ENCODE measurements at places on chromosomes 2 and 18. TPM values are rescaled to one million over a fixed set of nuclear protein-coding genes. Genes with fewer than 3 reads are reported as not detected.

Gene POMC
- 6.5 TPM for total RNA-seq

Gene CIDEA
- not detected for total RNA-seq

Gene AMMECR1L
- total RNA-seq, result 23.1 TPM

Gene LIPG
- total RNA-seq, result 34.4 TPM

Gene RPRD1A
- 75.2 TPM for total RNA-seq

Gene POLR1A
- total RNA-seq, result 47.9 TPM

Gene ZNF2
- total RNA-seq, result 5.7 TPM

Gene SERPINB11
- not detected for total RNA-seq

- H3K36me3 ChIP-seq, result no peaks in the 10 kb centered on the region
- peaks cover 84% of the 10 kb centered on the region for H3K4me1 ChIP-seq
- peak overlapping the region; percentile 89 for H3K27ac ChIP-seq
- H3K27me3 ChIP-seq, result no peaks in the 10 kb centered on the region
Observed at GRCh38 chr2:55160422-55160821, 71.7 kb downstream of the CLHC1 start.

DNA sequence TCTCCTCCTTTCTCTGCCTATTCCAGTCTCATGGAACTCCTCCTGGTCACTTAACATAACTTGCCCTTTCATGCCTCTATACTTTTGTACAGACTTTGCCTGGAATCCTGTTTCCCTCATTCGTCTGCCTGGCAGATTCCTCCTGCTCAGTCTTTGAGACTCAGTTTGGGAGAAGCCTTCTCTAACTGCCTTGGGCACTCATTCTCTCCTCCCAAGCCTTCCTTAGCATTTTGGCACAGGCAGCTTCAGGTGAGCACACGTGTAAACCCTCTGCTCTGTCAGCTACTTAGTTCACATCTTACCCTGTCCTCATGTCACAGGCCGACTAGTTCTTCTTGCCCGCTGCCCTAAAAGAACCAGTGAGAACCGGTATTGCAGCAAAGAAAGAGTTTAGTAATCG, 6.0 kb upstream of the FAM98A start:
- H3K4me1 ChIP-seq, result no peaks in the 10 kb centered on the region
- DNase-seq, result no peak
- H3K27me3 ChIP-seq, result no peaks in the 10 kb centered on the region
- H3K36me3 ChIP-seq, result no peaks in the 10 kb centered on the region
- H3K4me3 ChIP-seq, result no peak overlapping the region
- no peak overlapping the region for H3K27ac ChIP-seq

GRCh38 chr2:75751824-75752468, 41.2 kb upstream of the GCFC2 start:
- H3K27ac ChIP-seq, result no peak overlapping the region
- DNase-seq, result no peak
- H3K4me1 ChIP-seq, result no peaks in the 10 kb centered on the region

DNA sequence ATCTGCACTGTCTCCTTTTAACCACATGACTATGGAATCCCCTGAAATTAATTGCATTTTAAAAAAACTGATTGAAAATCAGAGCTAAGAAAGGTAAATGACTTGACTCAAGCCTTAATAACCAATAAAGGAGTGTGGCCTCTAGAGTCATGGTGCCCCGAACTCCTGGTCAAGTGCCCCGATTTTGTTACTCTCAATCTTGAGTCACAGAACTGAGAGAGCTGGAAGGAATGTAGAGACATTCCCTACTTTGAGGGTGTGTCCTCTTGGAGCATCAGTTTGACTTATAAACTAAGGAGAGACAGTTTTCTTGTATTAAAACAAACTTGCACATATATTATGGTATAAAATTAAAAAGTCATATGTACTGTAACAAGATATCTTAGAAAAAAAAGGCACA, 2.4 kb downstream of the WDR43 start:
- no peaks in the 10 kb centered on the region for H3K36me3 ChIP-seq
- H3K27ac ChIP-seq, result no peak overlapping the region

- H3K27me3 ChIP-seq, result no peaks in the 10 kb centered on the region
- H3K27ac ChIP-seq, result no peak overlapping the region
- no peaks in the 10 kb centered on the region for H3K4me1 ChIP-seq
- H3K4me3 ChIP-seq, result no peak overlapping the region
Observed at GRCh38 chr2:689877-690510, 12.8 kb upstream of the TMEM18 start.

DNA sequence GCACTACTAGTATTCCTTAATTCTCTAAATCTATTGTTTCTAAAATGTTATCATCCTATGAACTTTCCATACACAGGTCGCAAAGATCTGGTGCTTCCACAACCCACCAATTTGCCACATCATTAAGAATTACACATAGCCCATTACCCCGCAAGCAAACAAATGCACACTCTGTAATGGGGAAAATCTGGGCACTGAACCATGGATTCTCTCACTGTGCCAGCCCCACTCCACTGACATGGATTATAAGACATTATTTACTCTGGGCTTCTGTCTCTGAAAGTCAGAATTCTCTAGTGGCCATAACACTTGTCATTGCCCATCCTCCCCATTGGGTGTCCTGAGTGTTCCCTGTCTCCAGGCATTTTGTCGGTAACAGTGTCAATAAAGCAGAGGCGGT, 537.1 kb downstream of the EPHA4 start:
- no peaks in the 10 kb centered on the region for H3K4me1 ChIP-seq
- H3K27ac ChIP-seq, result no peak overlapping the region
- H3K36me3 ChIP-seq, result no peaks in the 10 kb centered on the region
- no peak for DNase-seq
- H3K27me3 ChIP-seq, result no peaks in the 10 kb centered on the region
- H3K4me3 ChIP-seq, result no peak overlapping the region

DNA sequence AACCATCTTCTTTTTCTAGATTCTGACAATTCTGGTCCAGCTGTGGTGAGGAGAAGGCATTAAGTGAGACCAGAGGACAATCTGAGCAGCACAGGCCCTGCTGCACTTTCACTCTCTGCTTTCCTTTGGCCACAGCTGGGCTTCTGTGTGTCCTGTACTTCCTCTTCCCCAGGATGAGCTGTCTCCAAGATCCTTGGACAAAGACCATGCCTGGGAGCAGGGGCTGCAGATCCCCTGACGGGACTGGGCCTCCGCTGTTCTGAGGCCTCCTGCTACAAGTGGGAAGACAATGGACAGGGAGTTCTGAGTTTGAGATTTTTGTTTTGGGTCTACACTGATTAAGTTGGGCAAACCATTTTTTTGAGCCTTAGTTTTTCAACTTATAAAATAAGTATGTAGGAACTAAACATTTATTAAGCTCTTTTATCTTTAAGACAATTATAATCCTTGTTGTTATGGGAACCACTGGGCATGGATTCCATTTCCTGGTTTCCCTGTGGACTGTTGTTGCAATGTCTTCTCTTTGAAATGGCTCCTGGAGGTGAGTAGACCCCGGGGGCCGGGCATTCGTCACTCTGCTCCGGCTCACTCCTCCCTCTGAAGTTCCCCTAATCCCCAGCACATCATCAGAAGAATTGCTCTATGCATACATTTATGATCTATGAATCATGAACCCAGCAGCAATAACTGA, 266.6 kb downstream of the ACTR3 start:
- H3K27ac ChIP-seq, result no peak overlapping the region
- H3K4me3 ChIP-seq, result no peak overlapping the region
- H3K36me3 ChIP-seq, result no peaks in the 10 kb centered on the region
- H3K4me1 ChIP-seq, result peaks cover 8% of the 10 kb centered on the region

DNA sequence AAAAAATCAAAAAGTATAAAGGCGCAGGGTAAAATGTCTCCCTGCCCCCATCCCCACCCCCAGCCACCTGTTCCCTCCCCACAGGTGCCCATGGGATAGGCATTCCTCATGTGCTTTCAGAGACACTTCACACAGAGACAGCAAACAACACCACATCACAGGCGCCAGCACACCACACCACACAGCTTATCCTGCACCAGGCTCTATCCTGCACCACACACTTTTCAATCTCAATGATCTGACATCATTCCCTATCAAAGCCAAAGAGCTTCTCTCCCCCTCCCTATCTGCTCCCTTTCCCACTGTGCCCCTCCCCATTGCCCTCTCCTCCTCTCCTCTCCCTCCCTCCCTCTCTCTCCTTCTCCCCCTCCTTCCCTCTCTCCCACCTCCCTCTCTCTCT, 15.5 kb downstream of the FAM178B start:
- DNase-seq, result no peak
- H3K27me3 ChIP-seq, result peaks cover 17% of the 10 kb centered on the region
- H3K4me1 ChIP-seq, result peaks cover 3% of the 10 kb centered on the region
- no peak overlapping the region for H3K27ac ChIP-seq

DNA sequence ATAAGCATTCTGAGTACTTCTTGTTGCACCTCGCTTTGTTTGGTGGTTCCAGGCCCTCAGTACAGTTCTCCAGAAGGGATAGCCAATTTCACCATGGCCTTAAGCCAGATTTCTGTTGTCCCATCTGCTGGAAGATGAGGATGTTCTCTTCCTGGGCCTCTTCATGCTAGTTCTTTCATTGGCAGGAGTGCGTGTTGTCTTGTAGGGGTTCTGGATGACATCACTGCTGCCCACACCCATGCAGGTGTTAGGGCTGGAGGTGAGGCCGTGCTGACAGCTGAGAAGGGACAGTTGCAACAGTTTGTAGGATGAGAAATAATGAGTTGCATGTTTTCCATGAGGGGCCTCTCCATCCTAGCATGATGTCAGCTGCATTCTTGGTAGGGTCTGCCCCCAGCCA, 142.9 kb downstream of the LDLRAD4 start:
- H3K4me1 ChIP-seq, result no peaks in the 10 kb centered on the region
- H3K27me3 ChIP-seq, result peaks cover 7% of the 10 kb centered on the region
- no peak overlapping the region for H3K4me3 ChIP-seq
- H3K36me3 ChIP-seq, result no peaks in the 10 kb centered on the region

DNA sequence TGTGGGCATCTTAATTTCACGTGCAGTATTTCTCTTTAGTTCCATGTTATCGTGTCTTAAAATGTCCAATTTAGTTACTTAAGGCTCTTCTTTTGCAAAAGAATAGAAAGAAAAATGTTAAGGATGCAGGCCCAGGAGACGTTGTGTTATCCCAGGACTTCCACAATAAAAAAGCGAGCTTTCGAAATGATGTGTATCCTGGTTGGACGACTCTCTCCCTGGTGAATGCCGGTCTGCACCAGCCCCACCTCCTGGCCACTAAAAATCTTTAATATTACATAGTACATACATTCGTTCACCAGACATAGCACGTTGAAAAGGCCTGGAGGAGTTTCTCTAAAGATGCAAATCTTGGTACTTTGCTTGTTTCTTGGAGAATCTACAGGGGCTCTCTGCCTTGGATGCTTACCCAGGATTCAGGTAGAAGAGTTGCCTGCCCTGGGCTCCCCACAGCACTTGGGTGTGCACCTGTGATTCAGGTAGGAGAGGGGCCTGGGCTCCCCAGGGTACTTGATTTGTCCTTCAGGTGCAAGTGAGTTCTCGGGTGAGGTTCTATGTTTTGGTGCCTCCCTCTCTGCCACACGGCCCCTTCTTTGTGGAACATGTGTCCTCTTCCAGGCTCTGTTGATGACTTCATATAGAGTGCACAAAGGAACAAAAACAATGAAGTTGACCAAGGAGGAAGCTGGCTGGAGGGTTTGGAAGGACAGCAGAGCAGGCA, 26.6 kb downstream of the TWIST2 start:
- no peaks in the 10 kb centered on the region for H3K4me1 ChIP-seq
- H3K36me3 ChIP-seq, result no peaks in the 10 kb centered on the region
- no peak overlapping the region for H3K27ac ChIP-seq
- DNase-seq, result no peak
- no peak overlapping the region for H3K4me3 ChIP-seq
- peaks cover 17% of the 10 kb centered on the region for H3K27me3 ChIP-seq

DNA sequence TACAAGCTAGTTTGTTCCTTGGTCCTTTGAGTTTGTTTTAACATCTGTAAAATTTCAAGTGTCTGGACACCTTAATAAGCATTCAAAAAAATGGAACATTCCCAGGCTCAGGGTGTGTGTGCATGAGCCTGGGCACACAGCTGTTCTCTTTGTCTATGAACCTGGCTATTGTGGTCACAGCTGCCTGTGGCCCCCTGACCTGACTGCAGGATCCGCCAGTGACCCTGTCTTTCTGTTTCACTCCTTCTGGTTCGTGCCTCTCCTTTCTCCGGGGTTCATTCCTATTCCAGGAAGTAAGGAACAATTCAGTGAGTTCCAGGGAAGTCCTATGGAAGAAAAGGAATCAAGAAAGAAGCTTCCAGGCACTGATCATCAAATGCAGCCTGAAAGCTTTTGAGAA, 35.6 kb downstream of the VWA3B start:
- H3K27ac ChIP-seq, result no peak overlapping the region
- H3K27me3 ChIP-seq, result peaks cover 32% of the 10 kb centered on the region
- H3K36me3 ChIP-seq, result no peaks in the 10 kb centered on the region
- no peak for DNase-seq
- H3K4me3 ChIP-seq, result no peak overlapping the region

GRCh38 chr18:3329471-3329870, 67.5 kb downstream of the MYL12B start:
- no peak overlapping the region for H3K4me3 ChIP-seq
- no peak overlapping the region for H3K27ac ChIP-seq
- DNase-seq, result no peak
- no peaks in the 10 kb centered on the region for H3K27me3 ChIP-seq
- peaks cover 3% of the 10 kb centered on the region for H3K4me1 ChIP-seq
- H3K36me3 ChIP-seq, result no peaks in the 10 kb centered on the region

GRCh38 chr2:69298261-69298660, 88.8 kb downstream of the GFPT1 start:
- H3K27ac ChIP-seq, result no peak overlapping the region
- H3K4me3 ChIP-seq, result no peak overlapping the region
- H3K27me3 ChIP-seq, result peaks cover 22% of the 10 kb centered on the region
- H3K4me1 ChIP-seq, result no peaks in the 10 kb centered on the region

GRCh38 chr18:78136986-78137385, 842.6 kb upstream of the SALL3 start:
- no peak for DNase-seq
- H3K4me3 ChIP-seq, result no peak overlapping the region
- H3K27me3 ChIP-seq, result peaks cover 59% of the 10 kb centered on the region
- no peaks in the 10 kb centered on the region for H3K36me3 ChIP-seq
- H3K27ac ChIP-seq, result no peak overlapping the region

DNA sequence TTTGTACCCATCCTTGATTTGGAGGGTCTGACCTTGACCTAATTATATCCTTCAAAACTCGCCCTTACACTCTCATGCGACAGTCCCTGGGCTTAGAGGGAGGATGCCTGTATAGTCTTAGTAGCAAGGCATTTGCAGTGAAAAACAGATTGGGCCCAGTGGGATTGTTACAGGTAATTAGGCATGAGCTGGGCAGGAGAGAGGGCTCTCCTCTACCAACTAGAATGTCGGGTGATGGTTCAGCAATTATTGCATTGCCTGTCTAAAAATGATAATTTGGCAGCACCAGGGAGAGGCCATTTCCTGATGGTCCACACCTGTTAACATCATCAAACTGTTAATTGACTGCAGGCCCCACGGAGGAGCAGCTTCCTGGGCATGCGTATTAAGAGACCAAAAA, 32.4 kb downstream of the COMMD1 start:
- no peak overlapping the region for H3K4me3 ChIP-seq
- DNase-seq, result no peak
- no peaks in the 10 kb centered on the region for H3K27me3 ChIP-seq
- H3K4me1 ChIP-seq, result peaks cover 2% of the 10 kb centered on the region
- no peak overlapping the region for H3K27ac ChIP-seq
- peaks cover 1% of the 10 kb centered on the region for H3K36me3 ChIP-seq

GRCh38 chr2:24806661-24807036, 13.4 kb downstream of the CENPO start:
- H3K4me3 ChIP-seq, result no peak overlapping the region
- peaks cover 45% of the 10 kb centered on the region for H3K36me3 ChIP-seq
- no peak for DNase-seq
- H3K27ac ChIP-seq, result no peak overlapping the region

- H3K4me1 ChIP-seq, result peaks cover 19% of the 10 kb centered on the region
- H3K4me3 ChIP-seq, result peak overlapping the region; percentile 97
- peaks cover 1% of the 10 kb centered on the region for H3K36me3 ChIP-seq
- H3K27me3 ChIP-seq, result no peaks in the 10 kb centered on the region
Observed at GRCh38 chr2:190318514-190318913, 1.1 kb downstream of the HIBCH start.
